ENCODE measurements at places on chromosomes 11 and 22. TPM values are rescaled to one million over a fixed set of nuclear protein-coding genes. Genes with fewer than 3 reads are reported as not detected.

C11orf65 gene
- 0.35 TPM for total RNA-seq

SLC22A12 gene
- total RNA-seq, result not detected

- no peak for DNase-seq
Measured at GRCh38 chr11:12683874-12684273, 9.7 kb downstream of the TEAD1 start.

GRCh38 chr11:115119146-115119545, 385.1 kb downstream of the CADM1 start:
- no peak for DNase-seq

Measured in osteocyte (in vitro differentiated cells).